ENCODE measurements at places on chromosomes 6 and 20.

- DNase-seq = no peak
These were observed 111.6 kb downstream of the BFSP1 start for GRCh38 chr20:17419479-17420041.

GRCh38 chr6:54719131-54719530 lies 127.4 kb upstream of the FAM83B start:
- DNase-seq = no peak

DNA sequence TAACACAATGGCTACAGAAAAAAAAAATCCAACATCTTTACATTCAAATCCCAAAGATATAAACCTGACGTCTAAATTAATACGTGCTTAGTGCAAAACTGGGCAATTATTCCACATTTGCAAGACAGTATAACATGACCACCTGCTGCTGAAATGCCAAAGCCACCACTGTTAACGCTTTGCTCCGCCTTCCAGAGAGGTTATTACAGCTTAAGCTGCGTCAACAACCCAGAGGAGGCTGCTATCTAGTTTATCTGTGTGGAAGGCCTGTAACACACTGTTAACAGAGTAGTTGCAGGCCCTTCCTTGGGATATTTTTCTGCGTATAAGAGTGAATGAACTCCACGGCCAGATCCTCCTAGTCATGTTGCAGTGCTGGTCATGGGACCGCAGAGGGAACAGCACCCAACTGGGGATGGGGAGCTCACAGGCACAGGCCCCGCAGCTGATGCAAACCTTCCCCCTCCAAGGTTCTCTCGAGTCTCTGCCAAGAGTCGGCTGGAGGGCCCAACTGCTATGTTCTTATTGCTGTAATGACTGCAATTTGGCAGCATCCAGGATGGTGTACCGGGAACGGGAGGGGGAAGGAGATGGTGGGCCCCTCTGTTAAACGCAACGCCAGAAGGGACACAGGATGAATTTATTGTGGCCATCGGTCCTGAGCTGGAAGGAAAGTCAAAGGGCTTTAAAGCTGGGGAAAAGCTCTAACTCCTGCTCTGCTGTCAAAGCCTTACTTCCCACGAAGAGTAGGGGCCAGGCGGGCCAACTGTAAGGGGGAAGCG lies 993 bp upstream of the NCOA7 start:
- DNase-seq = no peak

- no peak for DNase-seq
These were observed 101.2 kb downstream of the EPHA7 start for GRCh38 chr6:93318121-93318520.

- no peak for DNase-seq
These were observed 34.7 kb upstream of the TOP1 start for GRCh38 chr20:40993794-40994540.

DNA sequence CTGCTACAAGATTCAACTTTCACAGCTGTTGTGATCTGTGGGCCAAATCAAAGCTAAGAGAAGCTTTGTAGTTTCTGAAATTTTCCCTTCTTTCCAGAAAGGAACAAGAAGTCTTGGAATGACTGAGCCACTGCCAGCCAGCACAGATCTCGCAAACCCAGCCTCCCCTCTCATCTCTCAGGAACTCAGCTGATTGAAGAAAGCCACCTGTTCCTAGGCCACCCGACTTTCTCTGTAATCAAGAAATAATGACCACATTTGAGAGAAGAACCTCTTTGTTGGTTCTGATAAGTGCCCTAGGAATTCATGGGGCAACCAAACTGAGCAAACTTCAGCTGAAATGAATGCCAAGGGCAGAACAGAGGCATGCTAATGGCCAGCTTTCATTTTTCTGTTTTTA lies 61.7 kb downstream of the HDGFL1 start:
- DNase-seq = no peak

DNA sequence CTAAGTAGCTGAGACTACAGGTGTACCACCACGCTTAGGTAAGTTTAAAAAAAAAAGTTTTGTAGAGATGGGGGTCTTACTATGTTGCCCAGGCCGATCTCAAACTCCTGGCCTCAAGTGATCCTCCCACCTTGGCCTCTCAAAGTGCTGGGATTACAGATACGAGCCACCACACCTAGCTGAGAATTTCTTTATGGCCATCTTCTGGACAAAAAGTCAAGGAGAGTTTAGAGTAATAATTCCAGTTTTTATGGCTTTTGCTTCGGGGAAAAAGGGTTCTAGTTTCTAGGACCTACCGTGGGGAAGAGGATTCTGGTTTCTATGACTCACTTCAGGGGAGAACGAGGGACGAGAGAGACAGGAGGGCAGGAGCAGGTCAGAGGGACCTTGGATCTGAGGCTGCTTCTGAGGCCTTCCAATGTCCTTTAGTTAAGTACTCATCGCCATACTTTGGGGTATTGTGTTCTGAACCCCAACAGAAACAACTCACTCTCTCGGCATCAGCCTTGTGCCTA lies 69.3 kb upstream of the IER3 start:
- DNase-seq = no peak

Measured in brain pericyte (primary cell).